ENCODE measurements at places on chromosomes 6 and 20.

DNA sequence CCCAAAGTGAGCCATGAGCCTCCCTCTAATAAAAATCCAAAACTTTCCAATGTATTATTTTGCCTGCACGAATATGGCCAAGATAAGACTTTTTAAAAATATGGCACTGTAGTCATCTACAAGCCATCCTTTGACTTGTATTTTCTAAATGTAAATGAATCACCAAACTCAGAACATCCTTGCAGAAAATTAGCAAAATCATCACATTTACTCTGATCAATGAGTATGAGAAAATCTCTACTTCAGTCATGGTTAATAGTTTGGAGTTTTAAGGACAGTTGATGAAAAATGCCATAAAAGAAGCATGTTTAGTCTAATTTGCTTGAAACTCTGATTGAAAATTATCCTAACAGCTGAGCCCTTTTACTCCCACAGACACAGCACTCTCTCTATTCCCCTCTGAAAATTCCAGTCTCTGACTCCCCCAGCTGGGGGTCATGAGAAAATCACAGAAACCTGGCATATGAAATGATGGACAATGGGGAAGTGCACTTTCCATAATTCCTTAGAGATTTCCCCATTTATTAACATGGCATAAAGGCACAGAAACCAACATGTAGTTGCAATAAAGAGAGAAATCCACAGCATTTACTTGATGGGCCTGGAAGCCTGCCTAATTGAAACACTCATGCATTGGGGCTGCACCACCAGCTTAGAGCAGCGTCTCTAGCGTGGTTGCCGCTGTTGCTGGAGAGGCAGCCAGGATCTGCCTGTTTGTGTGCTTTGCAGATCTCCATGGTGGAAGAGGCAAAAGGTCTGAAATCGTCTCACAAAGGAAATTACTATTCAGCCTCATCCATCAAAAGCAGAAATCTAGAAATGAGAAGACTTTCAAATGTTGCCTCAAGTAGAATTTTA lies 214.0 kb downstream of the WDR27 start:
- DNase-seq: no peak

- no peak for DNase-seq
Measured at GRCh38 chr6:158388727-158389126, 76.5 kb downstream of the TULP4 start.

- DNase-seq: no peak
Measured at GRCh38 chr6:89818977-89819335, 638 bp downstream of the MDN1 start.

DNA sequence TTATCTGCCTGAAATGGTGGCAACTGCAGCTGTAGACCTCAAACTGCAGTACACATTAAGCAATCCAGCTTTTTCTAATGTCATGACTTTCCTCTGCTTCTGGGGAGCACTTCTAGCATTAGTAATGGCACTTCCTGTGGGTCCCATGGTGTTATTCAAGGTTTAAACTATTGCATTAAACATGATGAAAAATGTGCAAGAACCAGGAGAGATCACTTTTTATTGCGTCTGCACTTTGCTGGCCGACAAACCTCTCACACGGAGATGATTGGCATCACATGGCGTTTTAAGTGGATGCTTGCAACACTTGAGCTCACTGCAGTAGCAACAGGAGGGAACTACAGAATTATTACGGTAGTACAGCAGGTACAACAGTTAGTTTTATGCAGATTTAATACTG lies 148.4 kb downstream of the HIVEP2 start:
- no peak for DNase-seq

DNA sequence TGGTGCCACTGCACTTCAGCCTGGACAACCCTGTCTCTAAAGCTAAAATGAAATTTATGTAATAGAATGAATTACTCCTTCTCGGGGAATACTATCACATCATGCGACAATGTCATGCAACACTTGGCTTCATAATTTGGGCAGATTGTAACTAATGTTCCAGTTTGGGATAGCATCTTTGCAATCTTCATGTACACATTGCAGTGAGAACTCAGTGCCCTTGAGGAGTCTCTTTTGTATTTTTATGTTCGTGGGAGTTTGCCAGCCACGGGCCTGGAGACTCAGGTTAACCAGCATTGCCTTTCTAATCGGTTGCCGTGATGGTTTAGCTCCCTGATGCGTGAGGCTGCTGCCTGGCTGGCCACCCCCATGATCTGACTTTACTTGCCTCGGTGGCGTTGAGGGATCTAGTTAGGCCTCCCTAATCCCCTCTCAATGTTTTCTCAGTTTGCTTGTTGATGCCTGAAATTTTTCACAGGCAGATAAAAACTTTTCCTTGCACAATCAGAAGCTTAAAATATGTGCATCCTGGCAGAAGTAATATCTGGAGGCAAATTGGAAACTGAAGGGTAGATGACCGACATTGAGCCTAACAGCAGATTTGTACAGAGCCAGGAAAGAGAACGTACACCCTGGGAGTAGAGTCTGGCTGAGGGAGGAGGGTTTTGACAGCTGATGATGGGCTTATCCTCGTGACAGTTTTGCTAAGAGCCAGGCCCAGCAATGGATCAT lies 2.4 kb downstream of the GMPR start:
- DNase-seq: no peak

GRCh38 chr20:64101731-64102621 lies 5.4 kb downstream of the NPBWR2 start:
- peak; percentile 44 for DNase-seq

DNA sequence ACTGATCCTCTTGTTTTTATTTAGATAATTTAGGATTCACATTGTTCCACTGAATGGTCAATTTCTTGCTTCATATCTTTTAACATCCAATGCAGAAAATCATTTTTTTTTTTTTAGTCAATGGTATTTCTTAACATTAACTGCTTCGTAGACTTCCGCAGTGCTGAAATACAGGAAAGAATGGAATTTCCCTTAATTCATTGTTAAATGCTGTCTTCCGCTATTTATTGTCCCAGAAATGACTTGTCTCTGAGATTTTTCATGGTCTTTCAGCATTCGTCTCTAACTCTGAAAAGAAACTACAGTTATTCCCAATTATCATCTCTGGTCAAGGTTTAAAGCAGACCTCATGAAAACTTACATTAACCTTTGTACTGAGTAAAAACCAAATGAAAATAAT lies 1029.1 kb upstream of the MANEA start:
- no peak for DNase-seq

DNA sequence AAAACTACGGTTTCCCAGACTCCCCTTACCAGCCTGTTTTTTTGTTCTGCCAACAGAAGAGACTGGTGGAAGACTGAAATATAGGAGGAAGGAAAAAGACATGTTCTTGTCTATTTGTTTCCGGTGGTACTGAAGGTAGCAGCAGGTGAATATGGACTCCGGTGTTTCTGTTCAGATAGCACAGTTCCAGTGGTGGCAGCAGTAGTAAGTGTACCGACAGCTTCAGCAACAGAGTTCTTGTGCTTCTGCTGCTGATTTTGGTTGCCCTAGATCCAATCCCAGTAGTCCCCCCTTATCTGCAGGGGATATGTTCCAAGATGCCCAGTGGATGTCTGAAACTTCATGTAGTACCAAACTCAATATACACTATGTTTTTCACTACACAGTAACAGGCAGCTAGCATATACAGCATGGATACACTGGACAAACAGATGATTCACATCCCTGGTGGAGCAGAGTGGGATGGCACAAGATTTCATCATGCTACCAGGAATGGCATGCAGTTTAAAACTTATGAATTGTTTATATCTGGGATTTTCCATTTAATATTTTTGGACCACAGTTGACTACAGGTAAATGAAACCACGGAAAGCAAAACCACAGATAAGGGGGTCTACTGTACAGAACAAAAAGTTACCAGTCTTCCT lies 301.8 kb downstream of the BTBD9 start:
- no peak for DNase-seq

- DNase-seq: no peak
Measured at GRCh38 chr6:146429831-146430230, 113.8 kb upstream of the RAB32 start.

GRCh38 chr6:22732176-22732970 lies 163.0 kb downstream of the HDGFL1 start:
- DNase-seq: no peak

DNA sequence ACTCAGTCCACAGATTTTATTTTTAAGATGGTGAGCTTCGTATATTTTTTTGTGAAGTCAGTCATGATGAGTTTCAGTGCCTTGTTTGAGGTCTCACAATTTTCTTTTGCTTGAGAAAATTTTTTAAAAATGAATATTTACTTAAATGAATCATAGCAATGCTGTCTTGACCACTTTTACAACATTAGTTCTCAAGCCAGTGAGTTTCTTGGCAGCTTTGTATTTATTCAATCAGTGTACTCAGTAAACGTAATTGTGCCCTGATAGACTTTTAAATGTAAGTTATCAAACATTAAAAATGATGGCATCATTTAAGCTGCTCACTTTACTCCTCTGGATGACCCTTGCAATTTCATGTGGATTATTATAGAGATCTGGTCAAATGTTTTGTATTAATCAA lies 261.4 kb downstream of the KHDC1L start:
- no peak for DNase-seq

DNA sequence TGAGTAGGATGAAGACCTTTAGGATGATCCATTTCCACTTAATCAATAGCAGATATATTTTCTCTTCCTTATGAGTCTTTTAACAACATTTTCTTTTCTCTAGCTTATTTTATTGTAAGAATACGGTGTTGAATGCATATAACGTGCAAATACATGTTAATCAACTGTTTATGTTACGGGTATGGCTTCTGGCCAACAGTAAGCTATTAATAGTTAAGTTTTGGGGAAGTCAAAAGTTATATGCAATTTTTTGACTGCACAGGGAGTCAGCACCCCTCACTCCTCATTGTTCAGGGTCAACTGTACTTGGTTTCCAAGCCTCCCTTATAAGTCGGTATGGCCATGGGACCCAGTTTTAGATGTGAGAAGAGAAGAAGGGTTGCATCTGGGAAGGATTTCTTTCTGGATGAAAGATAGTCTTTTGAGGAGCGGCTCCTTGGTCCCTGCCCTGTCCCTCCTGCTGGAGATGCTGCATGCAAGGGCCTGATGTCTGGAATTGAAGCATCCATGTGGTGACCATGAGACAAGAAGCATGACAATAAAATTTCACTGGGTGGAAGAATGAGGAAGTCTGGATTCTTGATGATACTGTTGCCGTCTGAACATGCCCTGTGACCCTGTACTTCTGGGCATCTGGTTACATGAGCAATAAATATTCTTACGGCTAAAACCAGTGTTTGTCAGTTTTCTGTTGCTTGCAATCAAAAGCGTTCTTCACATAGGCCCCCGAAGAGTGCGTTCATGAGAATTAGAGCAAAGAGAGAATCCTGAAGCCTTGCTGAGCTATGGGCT lies 194.7 kb upstream of the PMEPA1 start:
- DNase-seq: no peak

- no peak for DNase-seq
Measured at GRCh38 chr20:35909176-35909575, 45.1 kb downstream of the SCAND1 start.

GRCh38 chr6:163999475-164000125 lies 585.1 kb downstream of the QKI start:
- DNase-seq: no peak

DNA sequence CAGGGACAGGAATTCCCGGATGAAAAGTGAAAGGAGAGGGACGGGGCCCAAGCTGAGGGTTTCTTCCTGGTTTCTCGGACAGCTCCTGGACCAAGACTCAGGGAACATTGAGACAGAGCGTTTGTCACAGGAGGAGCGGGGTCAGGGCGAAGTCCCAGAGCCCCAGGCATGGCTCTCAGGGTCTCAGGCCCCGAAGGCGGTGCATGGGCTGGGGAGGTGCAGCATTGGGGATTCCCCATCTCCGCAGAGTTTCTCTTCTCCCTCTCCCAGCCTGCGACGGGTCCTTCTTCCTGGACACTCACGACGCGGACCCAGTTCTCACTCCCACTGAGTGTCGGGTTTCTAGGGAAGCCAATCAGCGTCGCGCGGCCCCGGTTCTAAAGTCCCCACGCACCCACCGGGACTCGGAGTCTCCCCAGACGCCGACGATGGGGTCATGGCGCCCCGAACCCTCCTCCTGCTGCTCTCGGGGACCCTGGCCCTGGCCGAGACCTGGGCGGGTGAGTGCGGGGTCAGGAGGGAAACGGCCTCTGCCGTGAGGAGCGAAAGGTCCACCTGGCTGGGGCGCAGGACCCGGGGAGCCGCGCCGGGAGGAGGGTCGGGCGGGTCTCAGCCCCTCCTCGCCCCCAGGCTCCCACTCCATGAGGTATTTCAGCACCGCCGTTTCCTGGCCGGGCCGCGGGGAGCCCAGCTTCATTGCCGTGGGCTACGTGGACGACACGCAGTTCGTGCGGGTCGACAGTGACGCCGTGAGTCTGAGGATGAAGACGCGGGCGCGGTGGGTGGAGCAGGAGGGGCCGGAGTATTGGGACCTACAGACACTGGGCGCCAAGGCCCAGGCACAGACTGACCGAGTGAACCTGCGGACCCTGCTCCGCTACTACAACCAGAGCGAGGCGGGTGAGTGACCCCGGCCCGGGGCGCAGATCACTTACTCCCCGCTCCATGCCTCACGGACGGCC lies 54.6 kb upstream of the POLR1H start:
- no peak for DNase-seq

GRCh38 chr6:45569210-45569945 lies 191.6 kb upstream of the SUPT3H start:
- no peak for DNase-seq

GRCh38 chr6:17280552-17281090 lies 540 bp upstream of the RBM24 start:
- DNase-seq: no peak

DNA sequence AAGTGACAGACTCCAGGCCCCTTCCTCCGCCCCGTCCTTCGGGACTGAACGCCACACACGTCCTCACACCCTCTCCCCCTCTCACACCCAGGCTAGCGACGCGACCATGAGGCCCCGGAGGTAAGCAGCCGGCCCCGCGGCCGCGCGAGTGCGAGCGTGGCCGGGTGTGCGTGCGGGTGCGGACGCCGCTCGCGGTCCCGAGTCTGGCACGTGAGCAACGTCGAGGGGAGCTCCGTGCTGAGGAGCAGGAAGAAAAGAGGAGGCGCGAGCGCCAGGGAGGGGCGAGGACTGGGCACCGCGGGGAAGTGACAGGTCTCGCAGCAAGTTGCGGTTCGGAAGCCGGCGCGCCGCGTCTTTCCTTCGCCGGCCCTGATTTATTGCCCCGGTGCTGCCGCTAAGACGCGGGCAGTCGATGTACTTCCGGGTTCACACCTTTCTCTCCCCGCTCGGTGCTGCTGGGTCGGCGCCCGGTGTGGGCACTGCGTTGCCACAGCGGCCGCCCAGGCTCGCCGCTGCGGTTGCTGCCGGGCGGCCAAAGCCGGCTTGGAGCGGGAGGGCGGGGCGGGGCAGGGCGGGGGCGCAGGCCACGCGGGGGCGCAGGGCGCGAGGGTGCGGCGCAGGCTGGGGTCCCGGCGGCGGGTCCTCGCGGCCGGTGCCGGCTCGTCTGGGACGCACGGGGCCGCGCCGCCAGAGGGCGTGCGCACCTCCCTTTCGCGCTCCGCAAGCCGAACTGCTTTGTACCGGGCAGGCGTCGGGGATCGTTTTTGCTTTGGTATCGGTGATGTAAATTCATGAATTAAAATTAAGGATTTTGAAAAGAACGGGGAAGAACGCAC lies 15.8 kb upstream of the LIN28B start:
- DNase-seq: no peak

DNA sequence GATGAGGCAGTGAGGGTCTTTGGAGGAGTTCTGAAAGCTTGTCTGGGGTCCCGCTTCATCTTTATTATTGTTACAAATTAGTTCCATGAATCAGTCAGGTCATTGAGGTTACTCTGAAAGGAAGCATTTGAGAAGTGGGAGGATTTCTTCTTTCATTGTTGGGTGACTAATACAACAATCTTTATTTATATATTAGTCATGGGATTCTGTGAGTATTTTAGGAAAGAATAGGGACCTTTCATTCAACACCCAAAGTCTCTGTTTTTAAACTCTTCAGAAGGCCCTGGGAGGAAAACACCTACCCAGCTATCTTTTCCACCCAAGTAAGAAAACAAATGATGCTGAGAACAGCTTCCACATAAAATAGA lies 98.3 kb downstream of the SOD2 start:
- no peak for DNase-seq

All from activated T-helper 1 cell treated with anti-CD3 and anti-CD28 coated beads, Interleukin-2, amount 50 U/mL, for 16 hours (primary cell).